Neural crest cell (in vitro differentiated cells): ENCODE measurements at places on chromosomes 16 and 17. TPM values are rescaled to one million over a fixed set of nuclear protein-coding genes. Genes with fewer than 3 reads are reported as not detected.

The CTRL gene
- total RNA-seq = 2.5 and 3.0 TPM in 2 replicates

The TP53 gene
- 135 and 150 TPM in 2 replicates for total RNA-seq

The SLC16A11 gene
- not detected in 2 replicates for total RNA-seq

DNA sequence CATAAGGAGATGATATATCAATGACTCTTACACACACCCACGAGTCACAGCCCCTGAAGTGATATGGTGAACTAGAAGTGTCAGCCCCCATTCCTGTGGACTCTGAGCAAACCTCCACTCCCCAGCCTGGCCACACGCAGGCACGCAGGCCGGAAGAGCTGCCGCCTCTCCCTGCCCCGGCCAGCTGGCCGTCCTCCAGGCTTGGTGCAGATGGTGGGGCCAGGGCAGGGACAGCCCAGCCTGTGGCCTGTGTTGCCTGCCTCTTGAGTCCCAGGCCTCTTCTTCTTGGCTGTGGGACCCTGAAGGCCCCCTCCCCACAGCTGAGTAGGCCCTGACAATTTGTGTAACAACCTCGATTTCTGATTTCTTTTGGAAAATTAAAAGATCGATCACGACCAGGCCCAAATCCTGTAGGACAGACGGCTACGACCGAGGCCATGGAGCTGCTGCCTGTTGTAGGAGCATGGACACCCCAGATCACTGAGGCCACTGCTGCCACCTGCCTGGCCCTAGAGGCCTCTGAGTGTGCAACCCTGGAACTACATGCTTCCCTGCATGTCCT, 10.0 kb upstream of the MPRIP start:
- no peaks in the 10 kb centered on the region for H3K27me3 ChIP-seq
- no peak for DNase-seq
- no peak overlapping the region for H3K4me3 ChIP-seq

DNA sequence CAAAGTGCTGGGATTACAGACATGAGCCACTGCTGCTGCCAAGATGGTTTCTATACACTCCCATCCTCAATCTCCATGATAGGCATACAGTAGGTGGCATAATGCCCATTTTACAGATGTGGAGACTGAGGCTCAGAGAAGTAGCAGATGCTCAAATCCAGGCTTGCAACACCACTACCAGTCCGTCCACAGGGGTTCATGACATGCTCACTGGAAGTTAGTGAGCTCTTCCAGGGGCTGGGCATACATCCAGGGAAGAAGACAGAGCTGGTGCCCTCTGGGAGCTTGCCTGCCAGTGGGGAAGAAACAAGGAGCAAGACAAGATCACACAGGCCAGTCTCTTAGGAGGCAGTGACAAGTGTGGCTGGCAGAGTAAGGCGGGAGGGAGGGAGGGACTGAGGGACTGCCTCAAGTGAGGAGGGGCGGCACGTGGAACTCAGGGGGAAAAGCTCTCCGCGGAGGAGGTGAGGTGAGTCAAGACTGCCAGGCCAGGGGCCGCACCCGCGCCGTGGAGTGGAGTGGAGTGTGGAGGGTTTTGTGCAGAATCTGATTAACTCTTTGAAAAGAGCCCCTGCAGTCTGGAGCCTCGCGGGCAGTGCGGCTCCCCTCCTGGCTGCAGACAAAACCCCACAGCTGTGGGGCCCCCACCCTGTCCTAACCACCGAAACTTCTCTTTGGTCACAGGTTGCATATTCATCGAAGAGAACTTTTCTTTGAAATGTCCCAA, 27.9 kb downstream of the SREBF1 start:
- no peak for DNase-seq
- peaks cover 12% of the 10 kb centered on the region for H3K36me3 ChIP-seq

GRCh38 chr17:48153691-48154358, 46.3 kb downstream of the SNX11 start:
- peak; percentile 22 for DNase-seq
- no peak overlapping the region for H3K4me3 ChIP-seq
- H3K36me3 ChIP-seq = no peaks in the 10 kb centered on the region
- H3K4me1 ChIP-seq = peaks cover 15% of the 10 kb centered on the region
- no peak overlapping the region for H3K27ac ChIP-seq
- H3K27me3 ChIP-seq = peaks cover 71% of the 10 kb centered on the region

DNA sequence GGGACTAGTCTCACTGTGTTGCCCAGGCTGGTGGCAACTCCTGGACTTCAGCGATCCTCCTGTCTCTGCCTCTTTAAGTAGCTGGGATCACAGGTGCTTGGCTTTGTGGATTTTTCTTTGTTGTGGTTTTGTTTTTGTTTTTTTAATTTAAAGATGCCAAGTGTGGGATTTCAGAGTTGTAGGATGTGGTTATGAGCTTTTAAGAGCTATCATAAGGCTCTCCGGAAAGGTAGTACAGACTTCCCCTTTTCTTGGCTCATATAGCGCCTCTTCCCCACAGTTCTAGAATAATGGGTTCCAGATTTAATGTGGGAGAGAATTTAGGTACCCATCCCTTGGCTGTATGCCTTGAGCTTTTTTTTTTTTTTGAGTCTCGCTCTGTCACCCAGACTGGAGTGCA, 17.1 kb downstream of the AKAP1 start:
- H3K27ac ChIP-seq = no peak overlapping the region
- H3K4me3 ChIP-seq = no peak overlapping the region
- no peaks in the 10 kb centered on the region for H3K27me3 ChIP-seq
- H3K4me1 ChIP-seq = peaks cover 10% of the 10 kb centered on the region
- H3K36me3 ChIP-seq = no peaks in the 10 kb centered on the region

DNA sequence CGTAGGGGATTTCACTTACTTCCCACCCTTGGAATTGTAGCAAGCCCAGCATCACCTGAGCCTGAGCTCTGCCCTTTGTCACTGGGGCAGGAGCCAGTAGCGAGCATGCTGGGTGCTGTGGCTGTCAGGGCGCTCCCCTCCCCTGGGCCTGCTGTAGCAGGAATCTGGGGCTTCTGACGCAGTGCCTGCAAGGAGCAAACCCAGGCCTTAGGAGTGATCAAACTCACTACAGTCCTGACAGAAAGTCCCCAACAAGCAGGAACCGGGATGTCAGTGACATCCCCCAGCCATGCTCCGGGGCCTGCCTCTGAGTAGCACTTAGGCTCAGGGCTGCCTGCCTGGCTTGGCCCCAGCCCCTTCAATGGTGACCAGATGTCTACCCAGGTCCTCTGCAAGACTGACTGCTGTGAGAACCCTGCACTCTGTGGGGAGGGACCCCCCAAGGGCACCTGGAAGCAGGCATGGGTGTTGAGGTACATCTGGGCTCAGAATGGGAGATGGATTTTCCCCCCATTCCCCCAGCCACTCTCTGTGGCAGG, 23.5 kb downstream of the PLD6 start:
- H3K4me3 ChIP-seq = no peak overlapping the region
- H3K27me3 ChIP-seq = no peaks in the 10 kb centered on the region
- peaks cover 8% of the 10 kb centered on the region for H3K36me3 ChIP-seq
- no peaks in the 10 kb centered on the region for H3K4me1 ChIP-seq
- H3K27ac ChIP-seq = no peak overlapping the region

- DNase-seq = no peak
- H3K27me3 ChIP-seq = no peaks in the 10 kb centered on the region
- peaks cover 31% of the 10 kb centered on the region for H3K4me1 ChIP-seq
- H3K4me3 ChIP-seq = peak overlapping the region; percentile 65
- peaks cover 33% of the 10 kb centered on the region for H3K36me3 ChIP-seq
Observed at GRCh38 chr17:44941712-44942331, 5.8 kb downstream of the KIF18B start.

DNA sequence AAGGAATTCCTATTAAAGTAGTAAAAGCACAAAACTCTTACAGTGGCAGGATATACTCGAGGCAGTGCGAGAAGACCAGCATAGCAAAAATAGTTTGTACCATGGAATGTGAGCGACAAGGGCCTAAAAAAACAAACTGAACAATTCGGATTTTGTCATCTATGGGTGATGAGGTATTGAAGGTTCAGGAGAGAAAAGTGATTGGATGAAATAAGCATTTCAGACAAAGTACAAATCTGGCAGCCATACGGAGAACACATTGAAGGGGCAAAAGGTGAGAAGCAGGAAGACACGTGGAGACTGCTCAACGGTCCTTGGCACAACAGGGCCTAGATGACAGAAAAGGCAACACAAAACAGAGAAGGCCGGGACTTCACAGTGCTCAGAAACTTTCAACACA, 22.5 kb downstream of the MYH10 start:
- H3K27me3 ChIP-seq = no peaks in the 10 kb centered on the region
- H3K4me1 ChIP-seq = peaks cover 30% of the 10 kb centered on the region

DNA sequence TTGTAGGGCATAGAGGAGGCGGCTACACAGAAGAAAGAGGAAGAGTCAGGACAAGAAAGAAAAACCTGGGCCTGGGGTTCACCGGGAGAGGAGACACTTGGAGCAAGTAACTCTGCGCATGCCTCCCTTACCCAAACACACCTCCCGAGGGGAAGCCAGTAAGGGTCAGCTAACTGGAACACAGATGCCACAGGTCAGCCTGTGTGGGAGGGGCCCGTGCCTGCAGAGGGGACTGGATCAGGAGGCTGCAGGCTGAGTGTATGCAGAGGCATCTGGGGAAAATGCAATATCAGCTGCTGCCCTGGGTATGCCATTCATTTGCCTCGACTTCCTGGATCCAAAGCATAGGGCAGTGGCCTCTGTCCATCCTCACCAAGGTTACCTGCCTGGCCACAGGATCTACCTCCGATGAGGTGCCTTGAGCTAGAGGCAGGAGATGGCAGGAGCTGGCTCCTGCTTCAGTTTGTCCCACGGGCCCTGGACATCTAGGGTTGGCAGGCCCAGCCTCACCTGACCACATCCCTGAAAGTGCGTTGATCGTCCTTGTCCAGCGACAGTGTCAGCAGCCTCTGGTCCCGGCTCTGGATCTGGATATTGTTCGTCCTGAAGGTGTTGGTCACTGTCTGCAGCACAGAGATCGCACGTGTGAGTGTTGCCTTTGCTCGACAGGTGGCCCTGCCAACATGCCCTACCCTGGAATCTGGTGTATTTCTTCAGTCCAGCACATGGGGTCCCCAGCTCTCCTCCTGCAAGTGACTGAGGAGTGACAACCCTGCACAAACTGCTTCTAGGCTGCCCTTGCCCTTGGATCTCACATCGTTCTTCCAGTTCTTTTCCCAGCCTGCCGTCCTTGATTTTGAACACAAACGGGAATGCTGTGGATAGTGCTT, 4.6 kb upstream of the MFSD6L start:
- H3K4me1 ChIP-seq = no peaks in the 10 kb centered on the region
- peak overlapping the region; percentile 27 for H3K27ac ChIP-seq
- no peaks in the 10 kb centered on the region for H3K36me3 ChIP-seq
- peaks cover 45% of the 10 kb centered on the region for H3K27me3 ChIP-seq
- no peak for DNase-seq
